ENCODE measurements at places on chromosomes 4 and X.

- peak; percentile 85 for DNase-seq
Measured at GRCh38 chr4:73661646-73662119, 41.4 kb upstream of the RASSF6 start.

DNA sequence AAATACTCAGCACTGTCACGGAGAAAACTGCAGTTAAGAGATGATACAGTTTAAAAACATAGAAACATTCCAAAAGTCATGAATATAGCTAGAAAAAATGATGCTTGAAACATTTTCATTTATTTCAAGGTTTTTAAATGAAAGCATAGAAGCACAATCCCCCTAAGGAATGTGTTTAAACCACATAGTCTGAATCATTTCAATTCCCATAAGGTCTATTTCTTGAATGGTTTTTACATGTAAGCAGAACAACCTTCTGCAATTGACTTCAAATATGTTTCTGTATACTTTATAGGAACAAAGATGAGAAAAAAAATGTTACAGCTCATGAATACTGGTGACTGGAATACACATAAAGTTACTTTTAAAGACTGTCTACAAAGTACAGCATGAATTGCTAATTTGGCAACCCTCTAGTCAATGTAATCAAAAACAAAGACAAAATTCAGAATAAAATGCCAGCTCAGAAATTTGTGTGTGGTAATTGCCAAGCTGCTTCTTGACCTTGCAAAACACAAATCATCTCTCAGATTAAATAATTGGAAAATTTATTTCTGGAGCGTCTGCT, 886.4 kb upstream of the ADGRL3 start:
- no peak for DNase-seq

- DNase-seq = no peak
Measured at GRCh38 chr4:73586666-73587065, 33.6 kb downstream of the RASSF6 start.

DNA sequence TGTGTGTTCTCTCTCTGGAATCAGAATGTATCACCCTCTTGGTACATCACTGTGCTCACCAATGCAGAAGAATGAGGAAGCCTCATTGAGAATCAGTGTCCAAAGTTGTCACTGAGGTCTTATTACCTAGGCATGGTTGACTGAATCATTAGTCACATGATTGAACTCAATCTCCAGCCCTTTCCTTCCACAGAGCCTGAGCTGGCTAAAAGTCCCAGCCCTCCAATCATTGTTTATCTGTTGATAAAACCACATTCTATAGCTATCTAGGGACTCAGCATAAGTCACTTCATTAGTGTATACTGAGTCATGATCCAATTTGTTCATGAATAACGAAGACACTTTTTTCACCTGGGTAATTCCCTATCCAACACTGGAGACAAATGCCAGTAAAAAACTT, 396.8 kb downstream of the TRAM1L1 start:
- no peak for DNase-seq

GRCh38 chr4:40976343-40976742, 226.6 kb downstream of the NSUN7 start:
- peak; percentile 49 for DNase-seq

- DNase-seq = no peak
Measured at GRCh38 chr4:62260254-62260653, 1060.1 kb downstream of the ADGRL3 start.

- DNase-seq = no peak
Measured at GRCh38 chr4:186351668-186352194, 85.7 kb downstream of the F11 start.

DNA sequence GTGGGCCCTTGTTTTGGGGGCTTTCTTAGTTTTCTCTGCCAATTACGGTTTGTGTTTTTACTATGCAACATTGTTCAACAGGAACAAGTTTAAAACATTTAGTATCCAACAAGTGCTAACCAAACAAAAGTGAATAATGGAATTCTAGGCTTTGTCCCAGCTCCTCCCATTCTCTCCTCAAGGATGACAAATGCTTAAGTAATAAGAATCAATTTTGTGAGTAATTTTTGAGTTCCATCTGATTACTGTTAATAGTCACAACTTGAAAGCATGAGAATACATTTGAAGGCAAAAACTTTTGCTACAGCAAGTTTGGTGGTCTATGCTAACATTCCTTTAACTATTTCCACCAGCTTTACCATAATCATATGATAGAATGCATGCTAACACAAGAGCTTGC, 78.1 kb upstream of the HPGD start:
- DNase-seq = peak; percentile 30

- no peak for DNase-seq
Measured at GRCh38 chr4:5125321-5125720, 74.0 kb downstream of the STK32B start.

All from AG20443 (cell line).